Gastrocnemius medialis (tissue), 4 donors: ENCODE measurements at places on chromosomes 1 and 21. TPM values are rescaled to one million over a fixed set of nuclear protein-coding genes. Genes with fewer than 3 reads are reported as not detected.

The CD2 gene
- total RNA-seq: not detected

The TDRD5 gene
- total RNA-seq: not detected

The FMOD gene
- 15.8 TPM for total RNA-seq

The HORMAD1 gene
- not detected for total RNA-seq

The NCAM2 gene
- total RNA-seq: 0.69 TPM

The TNFAIP8L2 gene
- total RNA-seq: 1.1 TPM

The ITLN2 gene
- not detected for total RNA-seq

The CRYAA gene
- total RNA-seq: not detected

The IVL gene
- total RNA-seq: not detected

The POU2F1 gene
- 5.0 TPM for total RNA-seq

The PODN gene
- 15.9 TPM for total RNA-seq

The CD164L2 gene
- not detected for total RNA-seq

The KIRREL1 gene
- 2.8 TPM for total RNA-seq

The NBPF11 gene
- total RNA-seq: 1.8 TPM

The LYPD8 gene
- not detected for total RNA-seq

The F11R gene
- 6.0 TPM for total RNA-seq

The RASSF5 gene
- total RNA-seq: 12.7 TPM

The SGIP1 gene
- total RNA-seq: 2.5 TPM

The SLC44A5 gene
- 0.58 TPM for total RNA-seq

The SERINC2 gene
- total RNA-seq: 25.9 TPM

The IFNLR1 gene
- 7.4 TPM for total RNA-seq

The NOS1AP gene
- 0.20 TPM for total RNA-seq

The CITED4 gene
- 28.2 TPM for total RNA-seq

The HTR6 gene
- not detected for total RNA-seq

The PALMD gene
- total RNA-seq: 69.0 TPM

The CCNL2 gene
- total RNA-seq: 47.1 TPM

The GPR25 gene
- not detected for total RNA-seq

The CALML6 gene
- total RNA-seq: not detected

The VPS26C gene
- 57.6 TPM for total RNA-seq

The CXADR gene
- total RNA-seq: not detected

The SYF2 gene
- total RNA-seq: 62.7 TPM

The LY9 gene
- not detected for total RNA-seq

The ITGB2 gene
- 41.7 TPM for total RNA-seq
